ENCODE measurements at places on chromosomes 1 and 21.
A peak's percentile ranks its signal among the peaks of the same experiment; 100 is the strongest.

GRCh38 chr1:151222130-151222529, 23.8 kb downstream of the PIP5K1A start:
- DNase-seq, result no peak

- no peak for DNase-seq
Measured at GRCh38 chr1:27257155-27257554, 22.7 kb downstream of the WDTC1 start.

GRCh38 chr21:14116080-14116481, 94.7 kb downstream of the LIPI start:
- no peak for DNase-seq

DNA sequence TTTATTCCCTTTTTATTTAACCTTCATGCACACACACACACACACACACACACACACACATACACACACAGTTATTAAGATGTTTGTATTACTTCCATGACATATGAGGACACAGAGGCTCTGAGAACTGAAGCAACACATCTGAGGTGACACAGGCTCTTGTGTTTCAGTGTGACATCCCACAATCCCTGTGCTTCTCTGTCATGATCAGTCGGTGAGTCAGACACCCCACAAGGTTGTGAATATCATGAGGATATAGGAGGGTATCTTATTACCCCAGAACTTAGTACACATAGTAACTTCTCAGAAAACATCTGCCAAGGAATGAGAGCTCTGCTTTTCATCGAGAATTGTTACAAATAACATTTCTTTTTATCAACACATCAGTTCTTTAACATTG, 459.3 kb downstream of the PLPP3 start:
- no peak for DNase-seq

GRCh38 chr1:192979542-192979941, 79.6 kb downstream of the UCHL5 start:
- no peak for DNase-seq

GRCh38 chr1:170366980-170367379, 165.0 kb upstream of the GORAB start:
- DNase-seq, result no peak

DNA sequence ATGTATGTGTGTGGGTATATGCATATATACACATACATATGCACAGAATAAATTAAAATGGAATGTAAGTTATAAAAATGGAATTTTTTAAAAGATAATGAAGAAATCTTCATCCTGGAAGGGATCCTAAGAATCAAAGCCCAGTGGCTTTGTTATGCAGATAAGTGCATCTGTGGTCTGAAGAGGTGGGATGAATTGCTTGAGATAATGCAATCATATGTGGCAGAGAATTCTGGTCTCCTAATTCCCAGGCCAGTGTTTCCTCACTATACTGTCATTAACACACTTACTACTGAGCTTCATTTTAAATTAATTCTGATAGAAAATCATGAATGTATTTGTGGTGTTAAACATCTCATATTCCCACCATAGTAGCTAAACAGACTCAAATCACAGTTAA, 86.7 kb upstream of the PRMT6 start:
- DNase-seq, result no peak

DNA sequence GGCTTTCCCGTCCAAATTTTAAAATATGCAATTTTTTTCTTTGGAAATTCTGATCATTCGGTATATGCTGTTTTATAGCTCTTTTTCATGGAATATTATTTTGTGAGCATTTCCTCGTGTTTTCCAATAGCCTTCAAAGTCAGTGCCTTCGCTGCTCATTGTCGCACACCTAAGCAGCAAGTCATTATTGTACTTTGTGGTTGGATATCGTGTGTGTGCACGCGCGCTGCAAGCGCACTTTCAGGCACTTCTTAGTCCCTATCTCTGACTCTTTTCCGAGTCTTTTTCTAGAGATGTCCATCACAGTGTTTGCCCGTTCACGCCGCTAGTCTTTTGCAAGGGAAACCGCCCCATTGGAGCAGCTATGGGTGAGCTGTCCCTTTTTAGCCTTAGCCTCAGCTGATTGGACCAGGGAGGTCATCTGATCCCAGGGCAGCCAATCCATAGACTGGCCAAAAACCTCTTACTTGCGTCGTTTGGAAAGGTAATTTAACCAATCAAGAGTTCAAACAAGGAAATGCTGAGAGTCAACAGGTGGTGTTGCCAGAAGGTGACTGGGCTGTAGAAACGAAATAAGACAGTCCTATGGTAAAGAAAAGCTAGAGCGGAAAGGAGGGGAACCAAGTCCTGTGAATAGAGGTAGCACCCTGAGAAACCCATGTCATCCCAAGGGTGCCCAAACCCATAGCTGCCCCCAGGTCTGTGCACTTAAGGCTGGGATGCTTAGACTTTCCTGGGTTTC, 710 bp upstream of the HYI start:
- peak; percentile 75 for DNase-seq

DNA sequence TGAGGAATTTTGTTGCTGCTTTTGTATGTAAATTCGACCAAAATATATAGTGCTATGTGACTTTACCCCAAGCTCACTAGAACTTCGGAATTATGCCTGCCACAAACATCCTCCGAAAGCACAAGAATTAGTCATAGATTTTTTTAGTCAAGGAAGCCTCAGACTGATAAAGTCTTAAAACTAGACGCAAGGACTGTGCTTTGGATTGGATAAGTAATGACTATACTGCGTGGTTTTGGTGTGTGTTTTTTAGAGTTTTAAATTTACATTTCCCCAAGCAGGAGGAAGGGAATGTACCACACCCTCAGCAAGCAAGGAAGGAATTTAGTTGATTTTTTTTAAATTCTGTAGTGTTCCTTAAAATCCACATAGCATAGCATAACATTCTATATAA, 10.3 kb downstream of the WLS start:
- DNase-seq, result no peak

DNA sequence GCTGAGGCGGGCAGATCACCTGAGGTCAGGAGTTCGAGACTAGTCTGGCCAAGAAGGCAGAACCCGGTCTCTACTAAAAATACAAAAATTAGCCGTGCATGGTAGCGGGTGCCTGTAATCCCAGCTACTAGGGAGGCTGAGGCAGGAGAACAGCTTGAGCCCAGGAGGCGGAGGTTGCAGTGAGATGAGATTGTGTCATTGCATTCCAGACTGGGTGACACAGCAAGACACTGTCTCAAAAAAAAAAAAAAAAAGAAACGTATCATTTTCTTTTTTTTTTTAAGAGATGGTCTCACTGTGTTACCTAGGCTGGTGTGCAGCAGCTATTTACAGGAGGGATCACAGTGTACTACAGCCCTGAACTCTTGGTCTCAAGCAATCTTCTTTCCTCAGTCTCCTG, 47.3 kb downstream of the ITGB3BP start:
- DNase-seq, result no peak

- DNase-seq, result peak; percentile 23
Measured at GRCh38 chr1:8259498-8260290, 58.2 kb upstream of the SLC45A1 start.

DNA sequence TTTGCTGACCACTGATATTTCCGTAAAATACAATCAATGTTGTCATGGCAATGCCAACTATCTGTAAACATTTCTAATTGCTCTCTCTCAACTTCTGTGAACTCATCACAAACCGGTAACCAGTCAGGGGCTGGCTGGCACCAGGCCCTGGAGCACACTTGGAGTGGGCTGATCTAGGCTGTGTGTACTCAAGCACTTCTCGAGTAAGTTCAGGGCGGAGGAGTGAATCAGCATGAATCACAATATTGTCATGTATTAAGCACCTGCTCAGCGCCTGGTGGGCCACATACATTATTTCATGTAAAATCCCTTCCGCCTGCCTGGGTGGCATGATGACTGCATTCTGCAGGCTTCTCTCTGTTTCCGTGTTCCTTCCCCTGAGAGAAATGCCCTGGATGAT, 212.4 kb downstream of the FOXD2 start:
- peak; percentile 95 for DNase-seq

- DNase-seq, result no peak
Measured at GRCh38 chr1:154741327-154741726, 128.8 kb downstream of the KCNN3 start.

GRCh38 chr1:158021721-158022120, 28.3 kb downstream of the KIRREL1 start:
- DNase-seq, result no peak

DNA sequence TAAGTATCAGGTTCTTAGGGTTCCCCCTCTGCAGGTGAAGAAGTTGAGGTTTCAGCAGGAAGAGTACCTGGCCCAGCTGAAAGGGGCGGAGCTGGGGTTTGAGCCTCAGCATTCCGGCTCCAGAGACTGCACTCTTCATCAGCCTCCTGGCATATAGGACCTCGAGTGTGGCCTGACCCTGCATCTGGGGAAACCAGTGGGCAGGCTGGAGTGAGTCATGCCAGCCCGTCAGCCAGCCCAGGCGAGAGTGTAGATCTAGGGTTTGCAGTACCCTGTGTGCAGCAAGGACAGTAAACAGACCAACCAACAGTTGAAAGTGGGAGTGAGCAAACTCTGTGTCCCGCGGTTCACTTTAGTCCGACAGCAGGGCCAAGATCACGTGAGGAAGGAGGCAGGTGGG, 14.1 kb downstream of the MFSD2A start:
- DNase-seq, result no peak

GRCh38 chr1:42482635-42483153, 19.6 kb downstream of the CCDC30 start:
- DNase-seq, result no peak

DNA sequence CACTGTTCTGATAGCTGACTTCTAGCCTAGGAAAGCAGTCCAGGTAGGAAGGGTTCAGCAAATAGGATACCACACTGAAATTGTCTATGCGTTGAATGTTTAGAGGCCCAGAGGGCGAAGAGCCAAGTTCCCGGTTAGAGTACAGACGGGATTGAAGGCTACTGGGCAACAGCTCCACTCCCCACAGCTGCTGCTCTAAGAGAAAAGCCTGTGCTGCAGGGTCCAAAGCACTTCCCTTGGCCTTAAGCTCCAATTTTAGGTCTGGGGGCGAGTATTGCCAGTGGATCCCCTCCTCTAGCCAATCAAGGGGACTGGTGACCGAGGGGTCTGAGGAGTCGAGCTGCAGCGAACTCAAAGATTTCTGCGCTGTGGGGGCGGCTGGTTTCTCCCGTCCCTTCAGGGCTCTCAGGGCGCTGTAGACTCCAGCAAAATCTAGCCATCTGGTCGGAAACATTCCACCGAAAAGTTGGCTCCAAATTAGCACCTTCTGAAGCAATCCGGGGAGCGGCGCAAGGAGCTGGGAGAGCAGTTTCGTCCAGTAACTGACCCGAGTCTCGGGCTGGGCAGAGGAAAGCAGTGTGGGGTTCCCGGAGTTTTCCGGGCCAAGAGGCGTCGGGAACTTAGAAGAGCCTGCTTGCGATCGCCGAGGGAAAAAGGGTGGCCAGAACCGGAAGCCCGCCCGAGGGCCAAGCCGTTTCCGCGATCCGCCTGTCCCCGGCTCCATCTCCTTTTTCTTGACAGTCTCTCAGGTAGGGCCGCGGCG, 748 bp downstream of the PPP1R15B start:
- DNase-seq, result peak; percentile 42

DNA sequence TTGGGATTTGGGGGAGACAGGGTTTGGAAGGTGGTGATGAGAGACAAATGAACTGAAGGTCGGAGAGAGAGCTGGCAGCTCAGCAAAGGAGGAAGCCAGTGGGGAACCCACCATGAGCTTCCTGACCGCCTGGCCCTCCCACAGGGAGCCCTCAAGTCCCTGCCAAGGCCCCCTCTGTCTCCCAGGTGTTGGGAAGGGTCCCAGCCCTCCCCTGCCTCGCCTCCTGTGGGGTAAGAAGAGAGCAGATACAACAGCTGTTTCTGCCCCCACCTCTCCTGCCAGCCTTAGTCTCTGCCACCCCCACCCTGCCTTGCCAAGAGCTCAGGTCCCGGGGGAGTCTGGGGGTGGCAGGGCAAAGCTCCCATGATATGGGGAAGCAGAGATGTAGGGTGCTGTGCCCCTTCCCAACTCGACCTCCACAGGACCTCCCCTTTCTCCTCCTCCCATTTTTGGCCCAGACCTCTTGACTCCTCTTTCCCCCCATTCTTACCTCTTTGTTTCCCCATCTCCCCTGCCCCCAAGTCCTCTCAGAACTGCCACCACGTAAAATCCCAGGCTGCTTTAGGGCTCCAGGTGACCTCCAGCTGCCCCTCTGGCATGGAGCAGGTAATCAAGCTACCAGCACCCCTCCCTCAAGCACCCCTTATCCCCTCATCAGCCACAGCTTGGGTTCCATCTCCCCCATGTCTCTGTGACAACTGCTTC, 556 bp downstream of the S100A1 start:
- no peak for DNase-seq

GRCh38 chr1:10280439-10281350, 70.3 kb downstream of the KIF1B start:
- DNase-seq, result no peak

DNA sequence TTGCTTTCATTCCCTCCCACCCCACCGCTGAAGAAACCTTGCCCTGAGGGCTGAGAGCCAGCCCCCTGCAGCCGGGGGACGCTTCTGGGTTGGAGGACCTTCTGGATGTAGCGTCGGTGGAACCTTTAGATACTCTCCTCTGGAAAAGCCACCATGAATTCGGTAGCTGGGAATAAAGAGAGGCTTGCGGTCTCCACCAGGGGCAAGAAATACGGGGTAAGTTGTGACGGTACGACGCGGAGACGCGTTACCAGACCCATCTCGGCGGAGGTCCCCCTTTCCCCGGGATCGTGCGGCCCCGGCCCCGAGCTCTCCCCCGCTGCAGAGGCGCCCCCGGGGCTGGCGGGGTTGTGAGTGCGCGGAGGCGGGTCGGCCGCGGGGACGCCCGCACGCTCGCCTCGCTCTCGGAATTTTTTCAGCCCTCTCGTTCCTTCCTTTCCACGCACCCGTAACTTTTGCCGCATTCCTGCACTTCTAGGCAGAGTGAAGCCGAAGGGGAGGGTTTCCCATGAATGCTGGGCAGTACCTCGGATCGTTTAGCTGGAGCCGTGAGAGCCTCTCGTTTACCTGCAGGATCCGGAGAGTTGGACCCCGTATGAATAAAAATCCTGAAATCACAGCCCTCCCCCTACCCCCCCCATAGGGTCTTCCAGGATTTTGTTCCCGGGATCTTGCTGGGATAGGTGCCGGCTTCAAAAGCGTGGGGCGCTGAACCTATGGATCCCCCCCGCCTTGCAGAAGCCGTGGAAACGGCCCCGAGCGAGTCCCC, 671 bp downstream of the KIF26B start:
- peak; percentile 60 for DNase-seq

DNA sequence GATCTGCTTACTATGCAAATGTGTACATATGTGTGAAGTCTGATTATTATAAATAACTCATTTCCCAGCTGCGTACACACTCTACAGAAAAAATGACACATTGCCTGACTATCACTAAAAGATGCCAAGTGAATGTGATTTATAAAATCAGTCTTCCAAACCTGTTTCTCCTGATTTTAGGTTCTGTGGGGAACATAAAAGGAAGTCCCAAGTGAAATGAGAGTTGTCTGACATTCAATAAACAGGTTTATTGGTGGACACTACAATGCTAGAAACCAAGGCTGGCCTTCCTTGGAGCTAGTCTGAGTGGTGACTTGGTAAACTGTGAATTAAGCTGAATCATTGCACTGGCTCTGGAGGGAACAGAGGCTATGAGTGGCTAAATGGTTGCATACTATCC, 287.9 kb upstream of the ESRRG start:
- no peak for DNase-seq

DNA sequence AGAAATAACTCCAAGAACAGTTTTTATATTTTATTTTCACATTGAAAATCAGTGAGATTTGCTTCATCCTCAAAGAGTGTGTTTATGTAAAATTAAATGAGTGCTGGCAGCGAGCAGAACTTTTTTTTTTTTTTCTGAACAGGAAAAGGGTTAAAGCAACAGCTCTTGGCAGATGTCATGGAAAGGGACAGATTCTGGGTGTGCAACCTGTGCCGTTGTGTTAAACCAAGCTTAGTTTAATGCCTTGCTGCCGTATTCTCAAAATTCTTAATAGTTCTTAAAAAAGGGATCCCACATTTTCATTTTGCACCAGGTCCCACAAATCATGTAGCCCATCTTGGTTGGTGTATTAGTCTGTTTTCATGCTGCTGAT, 227.4 kb upstream of the VAMP3 start:
- DNase-seq, result no peak
